Tibial nerve (tissue), 4 donors: ENCODE measurements at places on chromosomes 13 and 19. TPM values are rescaled to one million over a fixed set of nuclear protein-coding genes. Genes with fewer than 3 reads are reported as not detected.

NOVA2 gene
- total RNA-seq, result 1.5 TPM

DNA sequence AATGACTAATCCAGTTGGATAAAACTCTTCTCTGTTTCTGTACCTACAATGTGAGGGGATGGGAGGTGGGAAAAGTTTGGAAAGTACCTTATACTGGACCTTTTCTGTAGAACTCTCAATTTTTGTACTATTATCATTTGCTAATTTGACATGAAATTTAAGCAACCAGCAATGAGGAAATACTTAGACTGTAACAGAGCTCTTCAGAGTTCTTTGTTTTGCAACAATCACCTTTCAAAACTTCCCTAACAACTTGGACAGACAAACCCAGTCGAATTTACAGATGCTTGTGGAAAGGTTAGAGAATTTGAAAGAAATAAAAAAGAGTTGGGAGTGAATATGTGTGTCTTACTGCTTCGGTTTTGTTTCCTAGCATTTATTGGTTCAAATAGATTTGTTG is 16.8 kb downstream of the KBTBD7 start:
- no peak for DNase-seq

DNA sequence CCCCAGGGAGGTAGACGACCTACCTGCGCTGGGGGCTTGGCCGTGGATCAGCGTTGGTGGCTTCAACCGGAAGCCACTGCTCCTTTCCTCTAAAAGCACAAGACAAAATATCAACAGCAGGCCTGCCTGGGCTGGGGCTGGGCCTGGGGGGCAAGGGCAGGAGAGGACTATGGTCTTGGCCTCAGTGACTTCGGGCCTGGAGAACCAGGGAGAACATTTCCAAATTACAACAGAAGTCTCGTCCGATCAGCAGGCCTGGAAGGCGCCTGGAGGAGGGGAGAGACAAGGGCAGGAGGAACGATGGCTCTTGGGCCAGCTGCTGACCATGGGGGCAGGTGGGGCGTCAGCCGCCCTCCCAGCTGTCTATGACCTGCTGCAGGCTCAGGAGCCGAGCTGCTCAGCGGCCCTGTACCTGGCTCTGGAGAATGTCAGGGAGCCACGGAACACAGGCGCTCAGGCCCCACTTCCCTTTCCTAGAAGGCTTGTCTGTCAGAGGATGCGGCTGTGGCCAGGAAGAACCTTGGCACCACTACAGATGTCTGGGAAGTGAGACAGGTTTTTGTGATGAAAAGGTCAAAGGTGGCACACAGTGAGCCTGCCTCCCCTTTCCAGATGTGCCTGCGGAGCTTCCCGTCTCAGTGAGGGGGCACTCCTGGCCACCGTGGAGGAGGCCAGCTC is 19.5 kb downstream of the CAPS start:
- DNase-seq, result no peak

DNA sequence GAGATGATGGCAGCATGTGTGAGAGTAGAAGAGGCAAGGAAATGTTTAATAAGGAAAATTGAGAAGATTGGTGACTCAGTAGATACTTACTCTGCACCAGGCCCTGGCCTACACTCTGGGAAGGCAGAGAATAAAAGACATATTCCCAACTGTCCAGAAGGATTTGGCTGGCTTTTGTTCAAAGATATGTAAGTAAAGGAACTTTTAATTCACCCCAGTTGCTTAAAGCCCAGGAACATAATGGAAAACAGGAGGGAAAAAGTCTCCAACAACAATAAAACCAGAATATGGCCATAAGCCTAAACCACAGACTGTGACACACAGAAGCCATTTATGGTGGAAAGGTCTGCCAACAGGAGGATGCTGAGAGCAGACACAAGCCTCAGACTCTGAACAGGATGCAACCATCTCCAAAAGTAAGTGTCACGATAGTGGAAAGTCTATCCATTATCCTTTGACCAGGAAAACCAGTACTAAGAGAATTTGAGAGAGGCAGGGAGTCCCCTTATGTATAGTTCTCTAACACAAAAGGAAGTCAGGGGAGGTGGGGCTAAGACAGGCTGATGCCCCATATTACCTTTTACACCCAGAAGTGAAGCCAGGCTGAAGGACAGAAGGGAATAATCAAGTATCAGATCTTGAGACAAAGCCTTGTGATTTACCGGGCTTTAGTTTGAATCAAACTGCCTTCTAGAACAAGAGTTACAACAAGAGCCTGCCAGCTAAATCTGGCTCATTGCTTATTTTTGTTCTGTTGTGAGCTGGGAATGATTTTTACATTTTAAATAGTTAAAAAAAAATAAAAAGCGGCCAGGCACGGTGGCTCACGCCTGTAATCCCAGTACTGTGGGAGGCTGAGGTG is 169.5 kb upstream of the STARD13 start:
- no peak for DNase-seq

CGB5 gene
- total RNA-seq, result not detected
